ENCODE measurements at places on chromosomes 3 and 15.
A peak's percentile ranks its signal among the peaks of the same experiment; 100 is the strongest.

GRCh38 chr15:54373332-54373731, 395.1 kb downstream of the UNC13C start:
- no peak for DNase-seq

- no peak for DNase-seq
These were observed 6.1 kb upstream of the SCAANT1 start for GRCh38 chr3:63918321-63918720.

GRCh38 chr3:125334675-125335560, 40.2 kb downstream of the ZNF148 start:
- DNase-seq, result no peak

GRCh38 chr3:153355559-153355958, 193.5 kb downstream of the RAP2B start:
- no peak for DNase-seq

DNA sequence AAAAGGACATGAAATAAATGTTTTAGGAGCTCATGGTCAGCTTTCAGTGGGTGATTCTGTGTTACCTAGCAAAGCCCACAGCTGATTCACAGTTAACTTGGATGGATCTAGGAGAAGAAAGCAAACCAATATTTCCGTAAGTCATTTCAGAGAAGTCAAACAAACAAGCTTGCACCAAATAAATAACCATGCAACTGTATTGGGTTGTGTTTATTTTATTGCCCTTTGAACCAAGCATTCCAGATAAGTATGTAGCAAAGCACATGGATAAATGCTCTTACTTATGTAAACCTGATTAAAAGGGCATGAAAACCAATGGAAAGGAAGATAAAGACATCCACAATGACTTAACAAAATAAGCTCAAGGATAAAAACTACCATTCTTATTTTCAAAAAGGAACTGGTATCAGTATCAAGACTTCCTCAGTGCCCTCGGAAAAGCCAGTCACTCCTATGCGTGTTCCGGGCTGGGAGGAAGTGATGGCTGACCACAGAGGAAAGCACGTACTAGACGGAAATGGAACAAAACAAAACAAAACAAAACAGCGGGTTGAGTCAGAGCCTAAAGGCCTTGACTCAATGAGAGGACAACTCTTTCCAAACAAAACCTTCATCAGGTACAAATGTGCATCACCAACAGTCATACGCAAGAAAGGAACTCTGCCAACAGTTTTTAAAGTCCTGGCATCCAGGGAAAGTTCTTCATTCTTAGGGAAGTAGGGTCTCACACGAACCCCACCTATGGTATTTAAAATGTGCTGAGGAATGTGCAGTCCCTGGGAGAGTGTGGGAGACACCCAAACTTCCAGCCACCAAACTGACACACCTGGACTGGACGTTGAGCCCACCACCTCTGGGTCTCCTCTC, 103.3 kb downstream of the SNRK start:
- DNase-seq, result peak; percentile 79

- DNase-seq, result no peak
These were observed 133.7 kb upstream of the POU1F1 start for GRCh38 chr3:87410110-87410509.

DNA sequence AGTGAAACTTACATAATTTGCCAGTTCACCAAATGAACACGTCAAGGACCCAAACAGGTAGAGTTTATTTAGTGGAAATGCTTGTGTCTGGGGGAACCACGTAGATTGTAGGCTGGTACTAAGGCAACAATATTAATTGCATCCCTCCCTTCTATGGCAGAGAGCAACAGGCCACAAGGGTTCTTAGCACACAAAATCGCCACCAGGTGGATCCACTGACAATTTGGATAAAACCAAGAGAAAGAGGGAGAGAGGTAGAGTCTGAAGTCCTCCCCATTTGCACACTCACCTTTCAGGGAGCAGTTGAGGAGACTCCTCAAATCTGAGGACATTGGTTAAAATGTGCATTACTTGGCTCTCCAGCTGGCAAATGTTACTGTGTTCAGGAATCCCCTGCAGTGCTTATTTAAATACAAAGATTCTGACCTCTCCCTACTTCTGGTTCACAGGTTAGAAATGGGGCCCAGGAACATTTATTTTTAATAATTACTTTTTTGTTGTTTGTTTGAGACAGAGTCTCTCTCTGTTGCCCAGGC, 181.0 kb upstream of the FEZF2 start:
- peak; percentile 1 for DNase-seq

GRCh38 chr15:101210058-101210457, 41.8 kb downstream of the CHSY1 start:
- no peak for DNase-seq

DNA sequence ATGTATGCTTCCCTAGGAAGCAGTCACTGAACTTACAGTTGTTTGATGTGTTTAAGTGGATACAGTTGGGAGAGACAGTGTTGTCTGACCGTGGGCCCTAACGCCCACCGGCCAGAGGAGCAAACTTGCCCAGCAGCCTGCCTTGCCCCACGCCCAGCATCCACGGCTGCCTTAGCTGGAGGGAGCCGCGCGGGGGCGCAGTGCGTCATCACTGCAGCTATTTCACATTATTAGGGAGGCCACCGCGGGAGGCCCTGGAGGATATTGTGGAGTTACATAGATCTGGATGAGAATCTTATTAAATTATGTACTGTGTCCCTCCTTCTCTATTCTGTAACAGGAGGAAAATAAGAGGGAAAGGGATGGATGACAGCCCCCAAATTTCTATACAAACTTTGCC, 267.2 kb downstream of the GABRG3 start:
- DNase-seq, result peak; percentile 5

DNA sequence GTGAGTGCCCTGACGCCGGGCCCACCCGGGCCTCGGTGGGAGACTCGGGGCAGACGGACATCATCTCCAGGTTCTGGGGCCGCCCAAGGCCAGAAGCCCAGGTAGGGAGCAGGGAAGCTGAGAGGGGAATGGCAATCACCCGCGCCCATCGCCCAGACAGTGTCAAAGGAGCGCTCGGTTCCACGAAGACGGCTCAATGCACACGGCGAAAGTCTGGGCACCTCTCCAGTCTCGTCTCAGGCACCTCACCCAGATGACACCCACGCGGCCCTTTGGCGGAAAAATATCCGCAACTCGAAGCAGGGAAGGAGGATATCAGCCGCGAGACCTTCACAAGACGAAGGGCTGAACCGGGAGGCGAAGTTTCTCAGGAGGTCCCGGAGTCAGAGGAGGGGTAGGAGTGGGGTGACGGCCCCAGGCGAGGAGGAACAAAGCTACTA, 916 bp downstream of the IL17RD start:
- peak; percentile 48 for DNase-seq

- no peak for DNase-seq
These were observed 218.6 kb downstream of the PTPRG start for GRCh38 chr3:61780016-61780415.

GRCh38 chr15:84790676-84791075, 26.5 kb upstream of the ALPK3 start:
- DNase-seq, result no peak

DNA sequence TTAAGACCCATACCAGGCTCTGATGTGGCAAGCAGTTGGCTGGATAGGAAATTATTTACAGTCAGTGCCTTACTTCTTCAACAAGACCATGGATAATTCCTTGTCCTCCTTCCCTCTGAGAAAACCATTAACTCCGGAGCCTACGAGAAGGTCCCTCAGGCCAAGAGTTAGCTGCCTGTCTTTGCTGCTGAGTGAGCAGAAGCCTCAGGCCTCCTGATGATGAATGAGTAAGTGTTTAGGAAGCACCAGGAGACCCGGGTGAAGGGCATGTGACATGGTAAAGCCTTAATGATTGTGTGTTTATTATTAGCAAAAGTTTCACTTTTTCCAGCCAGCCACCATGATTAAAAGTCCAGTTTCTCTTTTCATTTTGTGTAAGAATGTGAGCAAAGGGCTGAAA, 174.9 kb upstream of the TOPAZ1 start:
- no peak for DNase-seq

GRCh38 chr3:23217872-23218554, 14.9 kb downstream of the UBE2E2 start:
- no peak for DNase-seq

GRCh38 chr15:43516801-43517353, 531 bp upstream of the MAP1A start:
- no peak for DNase-seq

- DNase-seq, result no peak
These were observed 266.9 kb downstream of the KCNMB2 start for GRCh38 chr3:178802993-178803693.

DNA sequence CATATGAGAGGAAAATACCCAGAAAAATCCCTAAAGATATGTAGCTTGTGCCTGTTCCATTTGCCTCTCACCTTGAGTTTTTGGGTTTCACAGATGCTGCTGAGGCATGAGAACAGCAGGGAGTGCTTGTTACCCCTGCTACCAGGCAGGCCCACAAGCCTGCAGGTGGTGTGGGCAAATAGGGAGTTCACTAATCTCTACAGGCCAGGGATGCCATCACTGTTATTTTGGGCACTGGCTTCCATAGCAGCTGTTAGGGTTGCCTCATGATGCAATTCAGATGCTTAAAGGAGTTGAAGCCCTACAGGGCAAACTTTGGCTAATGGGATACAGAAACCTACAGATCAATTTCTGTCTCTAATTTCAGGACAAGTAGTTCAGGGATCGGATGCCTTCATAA, 873.5 kb downstream of the OTOL1 start:
- no peak for DNase-seq

GRCh38 chr3:148958696-148959095, 32.6 kb upstream of the GYG1 start:
- DNase-seq, result no peak

GRCh38 chr3:14518893-14519292, 21.2 kb downstream of the GRIP2 start:
- DNase-seq, result no peak

GRCh38 chr15:63490345-63491034, 13.9 kb upstream of the USP3 start:
- peak; percentile 72 for DNase-seq

DNA sequence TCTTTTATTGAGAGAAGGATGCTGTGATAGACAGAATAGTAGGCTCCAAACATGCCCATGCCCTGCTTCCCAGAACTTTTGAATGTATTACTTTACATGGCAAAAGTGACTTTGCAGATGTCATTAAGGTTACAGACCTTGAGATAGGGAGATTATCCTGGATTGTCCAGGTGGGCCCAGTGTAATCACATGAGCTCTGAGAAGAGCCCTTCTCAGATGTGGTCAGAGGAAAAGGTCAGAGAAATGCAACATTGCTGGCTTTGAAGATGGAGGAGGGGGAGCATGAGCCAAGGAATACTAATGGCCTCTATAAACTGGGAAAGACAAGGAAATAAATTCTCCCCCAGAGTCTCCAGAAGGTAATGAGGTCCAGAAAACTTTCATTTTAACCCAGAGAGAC, 45.8 kb upstream of the LYZL4 start:
- no peak for DNase-seq

DNA sequence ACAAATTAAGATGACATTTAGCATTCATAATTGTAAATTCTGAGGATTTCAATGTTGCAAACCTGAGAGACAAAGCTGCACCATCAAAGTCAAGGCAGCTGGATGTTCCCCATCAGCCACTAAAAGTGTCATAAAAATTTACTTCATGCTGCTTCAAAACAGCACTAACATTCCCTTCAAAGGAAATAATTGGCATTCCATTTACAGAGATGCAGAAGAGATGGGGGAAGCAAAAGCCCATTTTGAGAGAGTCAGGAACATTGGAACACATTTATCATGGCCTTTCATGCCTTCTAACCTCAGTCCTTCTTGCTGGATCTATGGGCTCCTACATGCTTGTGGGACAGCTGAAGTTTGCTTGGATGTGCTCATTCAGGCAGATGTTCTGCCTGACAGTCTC, 6.4 kb upstream of the TMEM158 start:
- no peak for DNase-seq

DNA sequence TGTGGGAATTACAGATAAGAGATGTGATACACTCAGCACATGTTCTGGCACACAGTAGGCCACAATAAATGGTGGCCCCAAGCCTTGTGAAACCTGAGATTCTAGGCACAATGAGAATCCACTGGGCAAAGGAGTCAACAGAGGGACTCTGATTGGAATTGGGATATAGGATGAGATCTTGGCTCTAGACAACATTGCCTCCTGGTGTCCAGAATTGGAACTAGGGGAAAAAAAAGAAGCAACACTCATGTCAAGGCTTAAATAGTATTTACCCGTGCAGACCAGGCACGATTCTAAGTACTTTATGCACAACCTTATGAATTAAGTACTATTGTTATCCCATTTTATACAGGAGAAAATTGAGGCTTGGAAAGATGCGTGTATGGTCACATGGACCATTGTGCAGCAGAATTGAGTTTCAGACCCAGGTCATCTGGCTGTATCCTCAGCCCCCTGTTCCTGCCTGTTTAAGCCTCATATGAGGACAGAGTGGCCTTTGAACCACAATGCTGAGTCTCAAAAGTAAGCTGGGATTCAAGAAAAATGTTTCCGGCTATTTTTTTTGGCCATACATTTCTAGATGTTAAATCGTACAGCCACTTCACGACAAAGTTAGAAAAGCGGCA, 124.8 kb downstream of the SV2B start:
- DNase-seq, result peak; percentile 57

DNA sequence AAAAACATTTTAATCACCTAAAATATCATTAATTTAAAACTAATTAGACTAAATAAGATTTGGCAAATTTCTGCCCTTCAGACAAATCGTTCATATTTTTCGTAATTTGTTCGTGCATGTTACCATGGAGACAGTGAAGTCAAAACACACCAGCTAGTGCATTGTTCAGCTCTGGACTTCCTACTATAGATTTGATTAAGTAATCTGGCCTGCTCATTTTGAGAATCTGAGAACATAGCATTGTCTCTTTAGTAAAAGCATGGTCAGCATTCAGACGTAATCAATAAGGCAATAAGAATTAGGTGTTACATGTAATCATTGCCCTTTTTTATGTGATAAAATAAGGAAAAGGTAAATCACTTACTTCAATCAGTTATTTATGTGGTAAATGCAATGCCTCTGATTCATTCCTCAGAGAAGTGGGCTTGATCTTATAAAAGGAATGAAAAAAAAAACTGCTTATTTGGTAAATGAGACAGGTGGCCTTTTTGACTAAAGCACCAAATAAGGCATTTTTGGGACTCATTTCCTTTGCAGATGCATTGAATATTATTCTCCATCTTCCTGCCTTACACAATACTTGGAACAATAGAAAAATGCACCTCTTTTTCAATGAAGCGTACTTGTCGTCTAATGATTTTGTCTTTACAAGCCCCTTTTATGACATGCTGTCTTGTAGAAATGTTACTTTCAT, 84.5 kb upstream of the FNDC3B start:
- DNase-seq, result no peak

DNA sequence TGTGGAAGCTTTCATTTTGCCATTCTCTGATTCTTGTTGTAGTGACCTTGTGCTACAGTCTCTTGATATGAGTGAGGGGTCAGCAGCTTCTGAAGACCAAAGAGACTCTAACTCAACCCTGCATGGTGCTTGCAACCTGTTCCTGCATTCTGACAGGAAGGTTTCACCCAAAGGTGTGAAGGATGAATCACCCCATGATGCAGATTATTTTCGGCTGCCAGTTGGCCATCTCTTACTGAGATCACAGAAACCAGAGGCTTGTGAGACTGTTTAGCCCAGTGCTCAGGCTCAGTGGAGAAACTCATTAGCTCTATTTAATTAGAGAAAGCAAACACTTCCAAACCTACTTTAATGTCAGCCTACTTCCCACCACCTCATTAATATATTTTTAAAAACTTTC, 29.2 kb upstream of the TPRG1 start:
- DNase-seq, result no peak
